ENCODE measurements at places on chromosomes 6 and 20.

DNA sequence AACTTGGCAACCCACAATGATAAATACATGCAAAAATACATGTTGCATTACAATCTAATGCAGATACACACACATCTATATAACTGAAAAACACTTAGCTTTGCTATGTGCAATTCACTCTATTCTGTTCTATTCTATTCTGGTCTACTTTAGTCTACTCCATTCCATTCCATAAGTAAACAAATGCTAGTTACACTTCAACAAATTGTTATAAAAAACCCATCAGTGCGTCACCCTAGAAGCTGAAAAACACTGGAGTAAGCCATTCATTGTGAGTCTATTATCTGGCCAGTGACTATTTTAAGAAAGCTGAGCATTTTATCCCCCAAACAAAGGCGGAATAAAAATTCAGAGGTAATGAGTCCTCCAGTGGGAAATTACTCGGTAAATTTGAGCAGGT lies 315.7 kb upstream of the EPHA7 start:
- no peak for DNase-seq

DNA sequence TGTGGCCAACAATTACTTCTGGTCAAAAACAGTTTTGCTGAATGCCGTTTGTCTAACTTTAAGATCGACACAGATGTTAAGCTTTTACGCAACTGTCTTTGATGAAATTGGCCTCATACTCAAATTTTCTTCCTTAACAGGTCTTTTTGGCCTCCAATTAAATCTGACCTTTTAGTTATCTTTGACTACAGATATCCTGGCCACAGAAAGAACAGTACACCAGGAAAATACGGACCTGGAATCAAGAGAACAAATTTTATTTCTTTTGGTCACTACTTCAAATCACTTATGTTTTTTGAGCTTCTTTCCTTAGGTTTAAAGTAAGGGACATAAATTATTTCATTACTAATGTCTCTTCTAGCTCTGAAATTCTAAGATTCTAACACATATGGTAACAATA lies 49.8 kb downstream of the IBTK start:
- no peak for DNase-seq

DNA sequence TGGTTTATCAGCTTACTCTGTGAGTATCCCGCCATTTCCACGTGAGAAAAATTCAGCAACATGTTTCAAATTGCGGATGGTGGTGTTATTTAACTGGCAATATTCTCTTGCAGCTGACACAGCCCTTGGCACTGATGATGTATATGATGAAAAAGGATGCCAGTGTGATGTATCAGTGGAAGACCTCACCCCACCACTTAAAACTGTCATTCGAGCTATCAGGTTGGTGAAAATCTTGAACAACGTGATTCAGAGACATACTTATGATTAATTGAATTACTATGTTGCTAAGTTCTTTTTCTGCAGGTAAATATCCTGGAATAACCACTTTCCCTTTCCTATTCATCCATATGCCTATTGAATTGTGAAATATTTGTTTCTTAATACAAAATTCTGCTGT lies 55.7 kb downstream of the KHDC1L start:
- no peak for DNase-seq

DNA sequence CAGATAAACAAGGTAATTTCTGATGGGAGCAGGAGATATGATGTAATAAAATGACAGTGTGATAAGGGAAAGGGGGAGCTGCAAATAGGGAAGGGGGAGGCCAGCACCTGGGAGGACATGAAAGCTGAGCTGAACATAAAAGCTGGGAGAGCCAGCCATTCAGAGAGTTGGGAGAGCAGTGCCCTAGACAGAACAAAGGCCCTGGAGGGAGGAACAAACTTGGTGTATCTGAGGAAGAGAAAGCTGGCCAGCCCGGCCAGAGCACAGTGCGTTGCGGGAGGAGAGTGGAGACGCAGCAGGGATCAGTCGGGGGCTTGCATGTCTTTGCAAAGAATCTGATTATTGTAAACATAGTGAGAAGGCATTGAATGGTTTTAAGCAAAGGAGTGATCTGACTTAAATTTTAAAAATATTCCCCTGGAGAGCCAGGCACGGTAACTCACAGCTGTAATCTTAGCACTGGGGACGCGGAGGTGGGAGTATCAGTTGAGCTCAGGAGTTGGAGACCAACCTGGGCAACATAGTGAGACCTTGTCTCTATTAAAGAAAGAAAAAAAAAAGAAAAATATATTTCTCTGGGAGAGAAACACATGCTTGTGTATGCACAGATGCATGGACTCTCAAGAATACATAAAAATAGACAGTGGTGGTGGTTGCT lies 318.2 kb downstream of the ZFAND3 start:
- no peak for DNase-seq

DNA sequence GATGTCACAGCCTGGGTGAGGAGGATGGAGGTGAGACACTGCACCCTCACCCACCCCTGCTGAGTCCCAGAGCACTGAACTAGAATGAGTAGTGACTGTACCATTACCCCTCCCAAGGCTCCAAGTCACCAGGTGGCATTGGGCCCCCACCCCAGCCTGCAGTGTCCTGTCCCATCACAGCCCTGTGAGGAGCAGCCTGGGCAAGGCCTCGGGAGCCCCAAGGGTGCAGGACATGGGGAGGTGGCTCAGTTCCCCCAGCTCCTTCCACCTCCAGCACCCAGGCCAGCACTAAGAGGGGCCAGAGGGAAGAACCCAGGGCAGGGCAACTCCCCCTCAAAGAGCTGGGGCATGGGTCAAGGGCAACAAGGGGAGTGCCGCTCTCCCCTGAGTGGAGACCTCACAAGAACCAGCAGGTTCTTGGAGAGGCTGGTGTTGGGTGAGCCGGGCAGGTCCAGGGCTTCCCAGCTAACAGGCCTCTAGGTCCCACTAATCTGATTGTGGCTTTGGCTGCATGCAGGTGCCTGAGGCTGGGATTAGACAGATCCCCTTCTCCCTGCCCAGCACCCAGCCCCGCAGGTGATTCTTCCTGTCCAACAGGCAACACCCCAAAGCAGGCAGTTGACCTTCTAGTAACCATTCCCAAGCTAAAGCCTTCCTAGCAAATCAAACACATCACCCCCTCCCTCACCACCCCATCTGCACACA lies 2.6 kb downstream of the CST4 start:
- DNase-seq = no peak

DNA sequence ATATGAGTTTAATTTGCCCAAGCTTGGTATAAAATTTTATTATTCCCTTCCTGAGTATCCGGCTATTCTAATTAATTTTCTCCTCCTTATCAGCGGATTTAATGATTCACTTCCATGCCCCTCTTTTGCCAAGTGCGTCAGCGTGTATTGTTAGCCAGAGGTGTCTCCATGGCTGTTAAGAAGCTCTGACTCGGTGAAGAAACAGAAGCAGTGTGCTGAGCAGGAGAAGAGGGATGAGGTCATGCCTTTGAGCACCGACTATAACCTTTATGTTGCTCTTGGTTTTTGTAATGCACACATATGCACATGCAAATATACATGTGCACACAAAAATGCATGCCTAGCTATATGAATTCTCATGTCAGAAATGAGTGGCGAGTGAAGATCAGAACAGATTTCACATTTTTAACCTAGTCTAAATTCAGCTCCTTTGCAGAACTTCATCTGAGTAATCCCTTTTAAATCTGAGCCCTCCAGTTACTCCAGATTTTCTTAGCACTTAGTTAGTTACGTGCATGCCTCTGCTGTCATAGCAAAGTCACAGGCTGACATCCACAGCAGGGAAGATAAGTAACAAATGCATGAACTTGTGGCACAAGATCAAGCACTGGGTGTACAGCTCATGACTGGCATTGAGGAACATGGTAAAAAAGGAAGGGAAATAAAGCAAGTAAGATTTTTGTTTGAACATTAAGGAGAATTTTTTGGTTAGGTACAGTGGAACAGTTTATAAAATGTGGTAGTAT lies 24.3 kb downstream of the HTR1E start:
- no peak for DNase-seq

DNA sequence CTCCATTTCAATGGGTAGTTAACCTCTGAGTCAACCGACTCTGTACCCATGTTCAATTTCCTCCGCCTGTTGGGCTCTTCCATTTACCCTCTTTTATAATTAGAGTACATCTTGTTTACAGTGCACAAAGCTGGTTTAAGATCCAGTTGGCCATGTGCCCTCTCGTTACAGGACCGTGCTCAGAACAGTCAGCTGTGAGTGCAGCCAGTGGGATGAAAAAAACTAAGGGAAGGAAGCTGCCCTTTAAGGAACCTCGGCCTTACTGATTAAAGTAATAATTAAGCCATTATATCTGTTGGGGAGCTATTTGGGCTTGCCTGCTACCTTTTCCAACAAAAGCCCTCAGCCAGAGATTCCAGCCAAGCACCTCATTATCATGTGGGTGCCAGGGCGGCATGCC lies 68.8 kb downstream of the TMEM170B start:
- DNase-seq = no peak

GRCh38 chr6:96562886-96563285 lies at the start of gene FHL5:
Gene FHL5, plus strand, starts transcription at chr6:96563128. Its CDS starts 40,486 bp downstream, at chr6:96603614.
- no peak for DNase-seq

- no peak for DNase-seq
These were observed 724.5 kb upstream of the FLRT3 start for GRCh38 chr20:15061955-15062354.

DNA sequence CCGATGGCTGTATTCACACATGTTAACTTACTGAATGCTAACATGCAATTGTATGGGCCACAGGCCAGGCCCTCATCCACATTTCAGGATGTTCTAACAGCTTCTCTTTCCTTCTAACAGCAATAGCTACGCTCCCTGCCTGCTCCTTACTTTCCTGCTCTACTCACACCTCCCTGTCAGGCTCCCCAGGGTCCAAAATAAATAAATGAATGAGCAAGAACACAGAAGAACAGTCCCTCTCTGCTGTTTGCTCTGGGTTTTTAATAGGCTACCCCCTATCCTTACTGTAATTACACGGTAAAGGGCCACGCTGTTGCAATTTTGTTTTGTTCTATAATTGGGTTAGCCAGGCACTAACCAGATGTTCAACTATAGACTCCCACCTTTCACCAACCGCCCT lies 135.6 kb downstream of the GMDS start:
- DNase-seq = no peak

GRCh38 chr20:13024596-13024995 lies 15.8 kb downstream of the SPTLC3 start:
- DNase-seq = no peak

GRCh38 chr20:51153867-51154707 lies 131.2 kb upstream of the KCNG1 start:
- DNase-seq = no peak

GRCh38 chr20:33082546-33082945 lies 3.1 kb downstream of the BPIFB4 start:
- DNase-seq = no peak

DNA sequence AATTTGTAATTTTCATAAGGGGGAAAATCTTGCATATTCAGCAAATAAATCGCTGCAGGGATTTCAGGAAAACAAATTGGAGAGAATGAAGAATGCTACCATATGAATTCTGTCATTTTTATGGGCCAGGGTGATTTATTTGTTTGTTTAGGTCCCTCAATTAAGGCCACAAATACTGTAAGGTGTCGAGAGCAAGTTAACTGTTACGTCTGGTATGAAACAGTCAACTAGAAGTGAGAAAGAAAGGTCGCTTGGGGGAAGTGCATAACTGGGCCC lies 166.9 kb upstream of the TSHZ2 start:
- no peak for DNase-seq

DNA sequence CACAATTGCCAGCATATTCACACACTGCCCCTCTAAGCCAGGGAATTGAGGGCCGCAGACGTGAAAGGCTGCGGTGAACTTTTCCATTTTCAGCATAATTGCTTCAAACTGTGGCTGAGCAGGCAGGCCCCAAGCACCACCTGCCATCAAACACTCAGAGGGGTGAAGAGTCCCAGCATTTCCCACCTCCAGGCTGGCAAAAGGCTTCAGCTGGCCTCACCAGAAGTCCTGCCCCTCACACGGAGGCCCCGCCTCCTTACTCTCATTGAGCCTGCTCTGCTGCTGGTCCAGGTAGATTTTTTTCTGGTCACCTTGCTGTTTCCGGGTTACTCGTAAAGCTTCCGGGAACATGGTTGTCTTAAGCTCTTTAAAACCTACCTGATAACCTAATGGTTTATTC lies 52.0 kb upstream of the PRELID3B start:
- no peak for DNase-seq

DNA sequence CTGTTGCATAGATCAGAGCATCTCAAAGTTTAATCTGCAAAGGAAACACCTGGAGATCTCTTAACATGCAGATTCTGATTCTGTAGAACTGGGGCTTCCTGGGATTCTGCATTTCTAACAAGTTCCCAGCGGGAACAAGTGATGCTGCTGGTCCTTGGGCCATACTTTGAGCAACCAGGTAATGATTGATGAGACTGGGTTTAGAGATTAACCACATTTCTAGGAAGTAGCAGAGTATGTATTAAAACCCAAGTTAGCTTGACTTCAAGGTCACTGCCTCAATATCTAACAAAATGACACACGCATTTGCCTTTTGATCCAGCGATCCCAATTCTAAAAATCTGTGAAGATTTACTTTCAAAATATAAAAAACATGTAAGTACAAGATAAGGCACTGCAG lies 83.0 kb upstream of the DTNBP1 start:
- no peak for DNase-seq

GRCh38 chr6:112744827-112745226 lies 397.7 kb downstream of the RFPL4B start:
- DNase-seq = no peak

DNA sequence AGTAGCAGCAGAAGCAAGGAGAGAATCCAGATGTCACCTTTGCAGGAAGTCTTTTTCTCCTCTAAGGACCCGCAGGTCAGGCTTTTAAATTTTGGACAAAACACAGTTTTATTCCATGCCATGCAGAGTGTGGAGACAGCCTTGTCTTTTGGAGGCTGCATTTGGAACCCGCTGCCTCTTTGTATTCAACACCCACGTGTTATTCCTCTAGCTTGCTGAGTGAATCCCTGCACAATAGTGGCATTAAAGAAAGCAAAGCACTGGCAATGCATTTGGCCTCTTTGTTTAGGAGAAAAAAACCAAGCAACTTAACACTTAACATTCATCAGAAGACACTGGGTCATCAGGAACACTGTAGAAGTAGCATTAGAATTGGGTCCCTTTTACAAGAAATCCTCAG lies 43.5 kb downstream of the TFAP2B start:
- DNase-seq = no peak

DNA sequence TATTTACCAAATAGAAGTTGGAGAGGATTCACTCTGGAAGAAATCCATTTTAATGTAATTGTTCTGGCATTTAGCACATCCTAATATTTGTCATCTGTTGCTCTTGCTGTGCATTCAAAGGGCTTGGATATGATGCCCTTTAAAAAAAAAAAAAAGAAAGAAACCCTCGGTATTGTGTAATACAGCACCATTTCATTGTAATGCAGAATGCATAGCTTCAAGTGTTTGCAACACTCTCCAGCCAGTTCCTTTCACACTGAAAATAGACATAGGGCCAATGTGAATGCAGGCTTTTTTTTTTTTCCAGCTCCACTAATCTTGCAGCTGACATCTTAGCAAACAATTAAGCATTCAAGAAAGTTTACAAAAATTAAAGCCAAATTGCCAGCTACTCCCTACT lies 197.4 kb upstream of the POU3F2 start:
- no peak for DNase-seq

- DNase-seq = no peak
These were observed 4.9 kb upstream of the BEND6 start for GRCh38 chr6:56949925-56950495.

All from left ventricle myocardium inferior (tissue), 1 donor.